ENCODE measurements at places on chromosomes 6 and 20.
A peak's percentile ranks its signal among the peaks of the same experiment; 100 is the strongest.

DNA sequence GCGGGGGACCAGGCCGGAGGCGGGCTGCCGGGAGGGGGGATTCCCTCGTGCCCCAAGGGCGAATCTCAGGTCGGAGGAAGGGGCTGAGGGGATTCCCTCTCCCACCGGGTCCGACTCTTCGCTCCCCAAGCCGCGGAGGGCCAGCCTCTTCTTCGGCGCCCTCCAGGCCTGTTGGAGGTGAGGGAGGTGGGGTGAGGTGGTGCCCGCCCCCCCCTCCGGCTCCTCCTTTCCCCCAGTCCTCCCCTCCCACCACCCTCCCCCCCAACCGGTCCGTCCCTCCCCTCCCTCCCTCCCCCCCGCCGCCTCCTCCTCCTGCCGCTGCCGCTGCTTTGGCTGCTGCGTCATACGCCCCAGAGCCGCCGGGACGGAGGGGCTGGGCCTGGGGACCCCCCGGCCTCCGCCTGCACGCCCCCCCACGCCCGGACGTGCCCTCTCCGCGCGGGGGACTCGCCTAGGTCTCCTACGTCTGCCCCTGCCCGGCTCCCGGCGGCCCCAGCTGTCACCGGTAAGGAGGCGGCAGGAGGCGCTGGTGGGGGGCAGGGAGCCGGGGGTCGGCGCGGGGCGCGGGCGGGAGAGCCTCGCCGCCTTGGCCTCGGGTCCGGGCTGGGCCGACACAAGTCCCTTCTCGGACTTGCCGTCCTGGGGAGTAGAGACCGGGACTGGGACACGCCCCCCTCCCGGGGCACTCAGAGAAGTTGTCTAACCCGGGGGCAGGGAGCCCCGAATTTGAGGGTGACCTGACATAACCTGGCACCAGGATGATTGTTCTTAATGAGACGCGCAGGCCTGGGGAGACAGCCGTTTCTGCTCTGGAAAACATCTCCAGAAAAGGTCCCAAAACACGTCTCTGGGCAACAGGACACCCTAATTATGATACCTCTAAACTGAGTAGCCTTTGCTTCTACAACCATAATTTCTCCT, at the start of gene PHF1:
Gene PHF1 (plus strand): TSS at position 304 of the 921 bp plus-strand sequence. CDS start 1,250 bp downstream, outside the sequence.
- DNase-seq: peak; percentile 69

DNA sequence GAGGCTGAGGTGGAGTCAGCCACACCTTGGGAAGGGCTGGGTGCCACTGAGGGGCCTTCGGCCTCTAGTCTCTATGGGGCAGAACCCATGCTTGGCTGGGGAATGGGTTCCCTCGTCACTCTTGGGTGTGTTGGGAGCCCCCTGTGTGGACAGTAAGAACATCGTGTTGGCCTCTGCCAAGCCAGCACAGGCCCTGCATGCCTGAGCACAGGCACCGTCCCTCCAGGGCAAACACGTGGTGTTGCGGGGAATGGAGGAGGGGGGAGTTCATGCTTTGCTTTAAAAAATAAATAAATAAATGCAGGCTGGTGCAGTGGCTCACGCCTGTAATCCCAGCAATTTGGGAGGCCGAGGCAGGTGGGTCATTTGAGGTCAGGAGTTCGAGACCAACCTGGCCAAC, 63.0 kb downstream of the EZR start:
- no peak for DNase-seq

- DNase-seq: no peak
These were observed 122.3 kb downstream of the THBS2 start for GRCh38 chr6:169131390-169131789.

DNA sequence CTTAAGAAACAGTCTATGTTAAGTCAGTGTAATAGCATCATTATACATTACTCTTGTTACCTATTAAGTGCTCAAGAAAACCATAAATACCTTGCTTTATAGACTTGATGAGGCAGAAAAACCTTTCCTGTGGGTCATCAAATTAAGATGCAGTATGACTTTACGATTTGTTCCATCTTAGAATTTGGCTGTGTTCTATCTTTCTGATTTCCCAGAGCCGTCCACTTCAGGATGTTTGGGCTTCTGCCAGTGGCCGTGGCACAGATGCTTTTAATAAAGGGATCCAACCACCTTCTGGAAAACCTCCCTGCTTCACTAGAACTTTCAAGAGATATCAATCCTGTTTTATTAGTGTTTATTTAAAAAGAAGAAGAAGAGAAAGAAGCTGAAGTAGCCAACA, 71.2 kb downstream of the PDE7B start:
- DNase-seq: no peak

- no peak for DNase-seq
These were observed 3.2 kb downstream of the PSMG4 start for GRCh38 chr6:3261921-3262320.

- no peak for DNase-seq
These were observed 22.8 kb downstream of the RGS17 start for GRCh38 chr6:153108315-153108714.

- no peak for DNase-seq
These were observed 29.8 kb upstream of the MCHR2 start for GRCh38 chr6:100023798-100024197.

DNA sequence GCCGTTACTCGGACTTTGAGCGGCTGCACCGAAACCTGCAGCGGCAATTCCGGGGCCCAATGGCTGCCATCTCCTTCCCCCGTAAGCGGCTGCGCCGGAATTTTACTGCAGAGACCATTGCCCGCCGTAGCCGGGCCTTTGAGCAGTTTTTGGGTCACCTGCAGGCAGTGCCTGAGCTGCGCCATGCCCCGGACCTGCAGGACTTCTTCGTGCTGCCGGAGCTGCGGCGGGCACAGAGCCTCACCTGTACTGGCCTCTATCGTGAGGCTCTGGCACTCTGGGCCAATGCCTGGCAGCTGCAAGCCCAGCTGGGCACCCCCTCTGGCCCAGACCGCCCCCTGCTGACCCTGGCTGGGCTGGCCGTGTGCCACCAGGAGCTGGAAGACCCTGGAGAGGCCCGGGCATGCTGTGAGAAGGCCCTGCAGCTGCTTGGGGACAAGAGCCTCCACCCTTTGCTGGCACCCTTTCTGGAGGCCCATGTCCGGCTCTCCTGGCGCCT, 7.2 kb downstream of the SNX21 start:
- no peak for DNase-seq

DNA sequence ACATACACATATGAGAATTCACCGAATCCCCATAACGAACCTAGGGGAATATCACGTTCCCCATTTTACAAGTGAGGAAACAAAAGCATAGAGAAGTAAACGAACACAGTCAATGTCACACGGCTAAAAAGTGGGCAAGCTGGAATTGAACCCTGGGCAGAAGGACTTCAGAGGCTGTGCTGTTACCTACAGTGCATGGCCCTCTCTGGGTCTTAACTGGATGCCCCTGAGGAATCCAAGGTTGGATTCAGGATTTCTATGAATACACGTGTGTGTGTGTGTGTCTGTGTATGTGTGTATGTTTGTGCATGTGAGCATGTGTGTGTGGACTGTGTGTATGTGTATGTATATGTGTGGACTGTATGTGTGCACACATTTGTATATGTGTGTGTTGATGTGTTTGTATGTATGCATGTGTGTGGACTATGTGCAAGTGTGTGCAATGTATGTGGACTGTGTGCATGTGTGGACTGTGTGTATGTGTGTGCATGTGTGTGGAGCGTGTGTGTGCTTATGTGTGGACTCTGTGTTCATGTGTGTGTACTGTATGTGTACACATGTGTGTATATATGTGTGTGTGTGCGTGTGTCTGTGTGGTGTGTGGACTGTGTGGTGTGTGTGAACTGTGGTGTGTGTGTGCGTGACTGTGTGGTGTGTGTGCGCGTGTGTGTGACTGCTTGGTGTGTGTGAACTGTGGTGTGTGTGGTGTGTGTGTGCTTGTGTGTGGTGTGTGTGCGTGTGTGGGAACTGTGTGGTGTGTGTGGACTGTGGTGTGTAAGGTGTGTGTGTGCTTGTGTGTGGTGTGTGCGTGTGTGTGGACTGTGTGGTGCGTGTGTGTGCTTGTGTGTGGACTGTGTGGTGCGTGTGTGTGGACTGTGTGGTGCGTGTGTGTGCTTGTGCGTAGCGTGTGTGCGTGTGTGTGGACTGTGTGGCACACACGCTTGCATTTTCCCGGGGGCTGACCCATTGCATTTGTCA, 49.0 kb downstream of the HNF4A start:
- no peak for DNase-seq

GRCh38 chr20:17642404-17643269, 39.4 kb downstream of the RRBP1 start:
- no peak for DNase-seq

DNA sequence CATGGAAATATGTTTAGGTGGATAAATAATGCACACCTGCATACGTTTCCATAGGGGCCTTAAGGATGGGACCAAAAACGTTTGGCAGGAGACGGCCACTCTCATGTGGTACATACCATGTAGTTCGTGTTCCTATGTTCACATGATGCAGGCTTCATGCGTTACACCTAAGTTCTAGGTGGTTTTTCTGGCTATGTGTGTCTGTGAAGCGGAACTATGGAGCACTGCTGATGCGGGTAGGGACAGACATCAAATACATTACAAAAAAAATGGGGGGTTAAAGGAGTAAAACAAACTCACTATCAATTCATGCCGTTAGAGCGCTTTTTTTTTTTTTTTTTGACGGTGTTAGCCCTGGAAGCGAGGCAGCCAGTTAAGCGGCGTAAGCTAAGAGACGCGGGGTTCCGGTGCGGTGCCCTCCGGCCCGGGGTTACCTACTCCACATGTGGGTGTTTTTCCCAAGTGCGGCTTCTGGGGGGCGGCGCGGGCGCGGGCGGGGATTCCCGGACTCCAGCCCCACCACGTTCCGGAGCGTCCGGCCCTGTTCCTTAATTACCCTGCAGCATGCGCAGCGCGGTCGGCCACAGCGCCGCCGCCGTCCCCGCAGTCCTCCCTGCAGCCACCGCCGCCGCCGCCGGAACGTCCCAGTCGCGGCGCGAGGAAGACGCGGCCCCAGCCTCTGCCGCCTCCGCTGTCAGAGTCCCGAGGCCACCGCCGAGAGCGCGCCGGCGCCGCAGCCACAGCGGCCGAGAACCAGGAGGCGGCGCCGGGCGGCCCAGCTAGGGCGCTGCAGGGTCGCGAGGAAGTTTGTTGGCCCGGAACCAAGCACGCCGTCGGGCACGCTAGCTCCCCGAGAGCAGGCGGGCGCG, 648 bp downstream of the COL19A1 start:
- peak; percentile 45 for DNase-seq

DNA sequence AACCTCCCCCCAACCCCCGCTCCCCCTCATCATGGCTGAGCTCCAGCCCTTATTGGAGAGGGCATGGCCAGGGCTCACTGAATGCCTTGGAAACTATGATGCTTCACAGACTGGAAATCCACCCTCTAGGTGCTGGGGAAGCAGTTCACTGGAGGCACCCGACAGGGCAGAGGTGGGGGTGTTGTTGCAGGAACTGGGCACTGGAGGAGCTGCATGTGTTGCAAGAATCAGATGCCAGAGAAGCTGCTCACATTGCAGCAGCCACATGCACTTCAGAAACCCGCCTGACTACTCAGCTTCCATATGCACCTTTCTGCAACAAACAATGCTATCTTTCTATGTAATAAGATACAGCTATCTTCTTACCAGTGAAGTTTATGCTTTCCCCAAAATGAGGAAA, 7.9 kb upstream of the TBPL1 start:
- no peak for DNase-seq

GRCh38 chr6:136611133-136611532, 60.9 kb upstream of the MAP7 start:
- DNase-seq: no peak

DNA sequence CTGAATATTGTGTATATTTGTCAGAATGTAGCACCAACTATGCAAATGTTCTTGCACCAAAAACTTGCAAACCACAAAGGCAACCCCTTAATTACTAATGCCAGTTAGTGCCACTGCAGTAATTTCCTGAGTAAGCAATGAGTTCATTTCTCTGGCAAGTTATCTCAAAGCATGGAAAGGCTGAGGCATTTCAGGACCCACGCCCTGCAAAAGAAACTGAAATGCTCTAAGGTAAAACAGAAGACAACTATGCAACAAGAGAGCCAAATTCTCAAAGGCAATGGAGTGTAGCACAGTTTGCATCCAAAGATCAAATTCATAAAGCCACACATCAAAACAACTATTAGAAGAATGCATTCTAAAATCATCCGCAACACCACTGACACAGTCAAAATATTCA, 994.4 kb downstream of the EYS start:
- DNase-seq: no peak

DNA sequence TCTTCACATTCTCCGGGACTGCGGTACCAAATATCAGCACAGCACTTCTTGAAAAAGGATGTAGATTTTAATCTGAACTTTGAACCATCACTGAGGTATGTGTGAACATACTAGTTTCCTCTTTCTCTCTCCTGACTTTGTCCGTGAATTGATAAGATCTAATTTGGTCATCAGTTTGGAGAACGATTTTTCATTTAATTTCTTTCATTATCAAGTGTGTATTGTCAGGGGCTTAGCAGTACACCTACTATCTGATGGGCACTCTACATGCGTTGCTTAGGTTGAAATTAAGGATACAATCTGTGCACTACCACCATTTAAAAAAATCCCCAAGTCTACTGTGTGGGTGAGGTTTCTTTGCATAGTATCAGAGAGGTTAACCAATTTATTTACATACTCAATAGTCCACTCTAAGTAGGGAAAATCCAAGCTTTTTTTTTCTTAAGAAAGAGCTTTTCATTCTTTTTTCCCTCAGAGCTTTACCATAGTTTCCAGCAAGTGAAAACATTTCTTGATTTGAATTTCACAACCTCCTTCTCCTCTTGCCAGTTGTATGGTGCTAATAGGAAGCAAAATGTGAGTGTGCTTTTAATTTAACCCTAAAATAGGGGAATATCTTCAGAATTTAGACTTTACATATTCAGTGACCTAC, 105.4 kb upstream of the ESR1 start:
- no peak for DNase-seq

DNA sequence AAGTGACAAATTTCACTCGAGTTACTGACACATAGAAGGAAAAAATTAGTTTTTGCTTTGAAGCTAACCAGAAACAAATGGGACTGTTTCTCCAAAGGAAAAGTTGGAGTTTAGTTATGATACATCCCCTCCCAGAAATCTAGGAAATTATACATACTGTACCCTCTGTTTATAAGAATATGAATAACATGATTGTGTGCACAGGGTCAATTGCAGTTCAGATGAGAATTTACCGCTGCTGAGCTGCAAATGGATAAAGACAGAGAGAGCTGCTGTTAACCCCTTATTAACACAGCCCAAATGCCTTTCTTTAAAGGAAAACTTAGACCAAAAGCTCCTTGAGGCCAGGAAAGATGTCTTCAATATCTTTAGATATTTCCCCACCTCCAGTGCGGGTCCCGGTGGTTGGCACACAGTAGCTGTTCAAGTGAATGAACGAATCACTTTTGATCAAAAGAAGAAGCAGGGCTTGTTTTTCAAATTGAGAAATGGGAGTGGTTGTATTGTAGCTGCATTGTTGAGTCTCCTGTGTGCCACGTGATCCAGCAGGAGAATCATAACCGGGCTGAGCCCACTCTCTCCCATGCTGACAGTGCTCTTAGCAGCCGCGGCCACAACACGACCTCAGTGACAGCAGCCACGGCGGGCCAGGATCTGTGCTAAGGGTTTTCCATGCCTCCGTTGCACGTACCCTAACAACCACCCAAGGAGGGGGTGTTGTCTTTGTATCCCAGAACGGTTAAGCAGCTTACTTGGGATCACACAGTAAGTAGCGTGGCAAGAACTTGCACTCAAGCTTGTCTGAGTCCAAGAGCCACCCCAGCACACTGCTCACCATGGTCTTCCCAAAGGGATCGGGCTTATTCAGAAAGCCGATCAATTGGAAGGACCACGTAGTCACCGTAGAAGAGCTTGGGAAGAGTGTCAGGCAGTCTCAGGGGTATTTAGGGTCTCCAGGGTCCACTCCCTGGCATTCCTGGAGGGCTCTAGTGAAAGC, 53.5 kb upstream of the BMP6 start:
- DNase-seq: no peak

Data from stimulated activated CD4-positive, alpha-beta T cell treated with anti-CD3 and anti-CD28 coated beads, Interleukin-1b, Interleukin-23, amount 100 ng/mL, for 24 hours (primary cell).